ENCODE measurements at places on chromosomes 1 and 21.

DNA sequence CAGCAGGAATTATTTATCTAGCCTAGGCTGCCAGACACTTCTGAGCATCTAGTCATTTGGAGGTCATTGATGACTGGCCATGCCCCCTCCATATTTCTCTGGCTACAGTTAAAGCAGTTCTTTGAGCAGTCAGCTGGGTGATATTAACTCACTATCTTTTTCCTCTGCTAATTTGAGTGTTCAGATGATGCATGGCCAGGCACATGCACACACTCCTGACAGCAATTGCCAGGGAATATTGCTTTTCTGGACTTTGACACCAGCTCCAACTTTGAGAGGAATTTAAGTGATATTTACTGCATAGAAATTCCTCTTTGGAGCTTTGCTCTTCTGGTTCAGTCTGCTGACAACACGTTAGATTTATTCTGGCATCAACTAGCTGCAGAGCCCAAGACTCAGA, 52.6 kb downstream of the CD247 start:
- H3K27ac ChIP-seq, result no peak overlapping the region
- no peak overlapping the region for H3K4me3 ChIP-seq
- H3K36me3 ChIP-seq, result no peaks in the 10 kb centered on the region
- no peak for DNase-seq

DNA sequence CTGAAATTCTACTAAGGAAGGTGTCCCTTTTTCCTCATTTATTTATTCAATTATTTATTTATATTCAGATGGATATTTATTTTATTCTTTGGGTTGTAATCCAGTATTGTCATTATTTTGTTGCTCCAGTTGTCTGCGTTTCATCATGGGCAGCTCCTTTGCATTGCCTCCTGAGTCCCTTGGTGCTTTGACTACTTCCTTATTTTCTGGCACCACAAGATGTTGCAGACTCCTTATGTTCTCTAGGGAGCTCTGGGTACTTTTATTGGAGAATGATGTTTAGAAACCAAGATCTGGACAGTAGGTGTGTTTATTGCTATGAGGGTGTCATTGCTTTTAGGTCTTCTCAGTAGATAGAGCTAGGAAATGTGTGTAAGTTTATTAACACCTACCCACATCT, 59.9 kb upstream of the ERRFI1 start:
- H3K36me3 ChIP-seq, result no peaks in the 10 kb centered on the region
- no peaks in the 10 kb centered on the region for H3K4me1 ChIP-seq
- DNase-seq, result no peak
- H3K27ac ChIP-seq, result no peak overlapping the region

GRCh38 chr1:57296726-57297250, 127.1 kb downstream of the DAB1 start:
- DNase-seq, result no peak
- no peak overlapping the region for H3K4me3 ChIP-seq
- no peak overlapping the region for H3K27ac ChIP-seq
- H3K27me3 ChIP-seq, result no peaks in the 10 kb centered on the region
- no peaks in the 10 kb centered on the region for H3K36me3 ChIP-seq

DNA sequence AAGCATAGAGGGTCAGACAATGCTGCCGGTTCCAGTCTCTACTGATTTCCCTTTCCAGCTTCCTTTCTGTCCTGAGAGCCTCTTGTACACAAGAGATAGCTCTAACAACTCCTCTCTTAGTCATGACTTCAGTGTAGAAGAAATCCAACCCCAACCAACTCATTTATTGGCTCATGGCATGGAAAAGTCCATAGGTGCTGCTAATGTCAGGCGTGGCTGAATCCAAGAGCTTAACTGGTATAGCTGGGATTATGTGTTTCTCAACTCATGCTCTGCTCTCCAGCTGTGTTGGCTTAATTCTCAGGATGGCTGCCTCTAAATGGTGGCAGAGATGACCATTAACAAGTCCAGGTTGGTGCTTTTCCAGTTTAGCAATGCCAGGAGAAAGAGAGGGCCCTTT, 12.4 kb upstream of the THRAP3 start:
- peaks cover 15% of the 10 kb centered on the region for H3K4me1 ChIP-seq
- no peak for DNase-seq
- no peak overlapping the region for H3K4me3 ChIP-seq
- no peaks in the 10 kb centered on the region for H3K27me3 ChIP-seq
- H3K36me3 ChIP-seq, result no peaks in the 10 kb centered on the region

- H3K27me3 ChIP-seq, result no peaks in the 10 kb centered on the region
- H3K27ac ChIP-seq, result no peak overlapping the region
- peaks cover 12% of the 10 kb centered on the region for H3K4me1 ChIP-seq
- no peak for DNase-seq
Measured at GRCh38 chr1:168535536-168535935, 8.3 kb downstream of the XCL2 start.

GRCh38 chr1:102776071-102776470, 332.3 kb downstream of the COL11A1 start:
- no peaks in the 10 kb centered on the region for H3K36me3 ChIP-seq
- no peak overlapping the region for H3K4me3 ChIP-seq
- no peak for DNase-seq
- H3K27me3 ChIP-seq, result no peaks in the 10 kb centered on the region

DNA sequence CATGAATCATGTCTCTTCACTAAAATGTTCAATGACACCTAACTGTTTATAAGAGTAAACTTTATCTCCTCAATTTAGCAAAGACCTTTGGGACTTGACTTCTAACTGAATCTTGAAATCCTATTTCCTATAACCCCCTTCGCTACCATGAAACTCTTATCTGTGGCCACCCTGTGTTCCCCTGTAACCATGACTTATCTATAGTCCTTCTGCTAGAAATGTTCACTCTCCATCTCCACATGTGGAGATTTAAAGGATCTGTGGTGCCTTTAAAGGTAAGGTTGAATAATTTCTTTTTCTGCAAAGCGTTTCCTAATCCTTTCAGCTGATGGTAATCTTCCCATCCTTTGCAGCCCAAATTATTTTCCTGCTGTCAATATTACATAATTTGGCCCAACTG, 436.3 kb upstream of the RUNX1 start:
- peaks cover 19% of the 10 kb centered on the region for H3K27me3 ChIP-seq
- no peak for DNase-seq
- no peaks in the 10 kb centered on the region for H3K36me3 ChIP-seq
- no peak overlapping the region for H3K27ac ChIP-seq

DNA sequence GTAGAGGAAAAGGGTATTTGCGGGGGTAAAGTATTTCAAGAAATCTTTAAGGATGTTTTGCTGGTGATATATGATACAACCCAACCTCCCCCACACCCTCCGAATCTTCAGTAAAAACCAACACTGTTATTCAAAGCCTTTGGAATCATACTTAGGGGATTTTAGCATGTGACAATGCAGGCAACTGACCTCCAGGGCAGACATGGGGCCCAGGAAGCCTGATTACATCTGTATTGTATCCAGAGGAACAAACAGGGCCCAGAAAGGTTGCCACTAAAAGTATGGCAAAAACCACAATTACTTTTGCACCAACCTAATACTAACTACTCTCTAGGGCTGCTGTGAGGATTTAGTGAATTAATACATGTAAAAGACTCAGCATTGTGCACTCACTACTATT, 43.9 kb upstream of the CNN3 start:
- DNase-seq, result no peak
- H3K27ac ChIP-seq, result no peak overlapping the region
- no peaks in the 10 kb centered on the region for H3K4me1 ChIP-seq
- H3K27me3 ChIP-seq, result no peaks in the 10 kb centered on the region
- no peak overlapping the region for H3K4me3 ChIP-seq
- H3K36me3 ChIP-seq, result no peaks in the 10 kb centered on the region

GRCh38 chr1:228445843-228446650, 29.4 kb upstream of the TRIM17 start:
- peak overlapping the region; percentile 75 for H3K4me3 ChIP-seq
- no peak for DNase-seq
- no peak overlapping the region for H3K27ac ChIP-seq
- H3K27me3 ChIP-seq, result peaks cover 65% of the 10 kb centered on the region
- no peaks in the 10 kb centered on the region for H3K36me3 ChIP-seq

DNA sequence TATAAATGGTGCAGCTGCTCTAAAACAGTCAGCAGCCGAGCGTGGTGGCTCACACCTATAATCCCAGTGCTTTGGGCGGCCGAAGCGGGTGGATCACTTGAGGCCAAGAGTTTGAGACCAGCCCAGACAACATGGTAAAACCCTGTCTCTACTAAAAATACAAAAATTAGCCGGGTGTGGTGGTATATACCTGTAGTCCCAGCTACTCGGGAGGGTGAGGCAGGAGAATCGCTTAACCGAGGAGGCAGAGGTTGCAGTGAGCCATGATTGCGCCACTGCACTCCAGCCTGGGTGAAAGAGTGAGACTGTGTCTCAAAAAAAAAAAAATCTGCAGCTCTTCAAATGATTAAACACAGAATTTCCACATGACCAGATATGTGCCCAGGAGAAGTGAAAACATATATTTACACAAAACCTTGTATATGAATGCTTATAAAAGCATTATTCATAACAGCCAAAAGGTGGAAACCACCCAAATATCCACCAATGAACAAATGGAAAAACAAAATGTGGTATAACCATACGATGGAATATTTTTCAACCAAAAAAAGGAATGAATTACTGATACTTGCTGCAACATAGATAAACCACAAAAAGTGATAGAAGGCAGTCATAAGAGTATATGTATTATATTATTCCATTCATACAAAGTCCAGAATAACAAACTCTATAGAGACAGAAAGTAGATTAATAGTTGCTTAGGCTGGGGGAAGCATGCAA, 14.1 kb downstream of the EPS15 start:
- H3K4me3 ChIP-seq, result peak overlapping the region; percentile 63
- H3K36me3 ChIP-seq, result peaks cover 37% of the 10 kb centered on the region
- H3K4me1 ChIP-seq, result peaks cover 89% of the 10 kb centered on the region
- peak; percentile 21 for DNase-seq
- no peaks in the 10 kb centered on the region for H3K27me3 ChIP-seq

DNA sequence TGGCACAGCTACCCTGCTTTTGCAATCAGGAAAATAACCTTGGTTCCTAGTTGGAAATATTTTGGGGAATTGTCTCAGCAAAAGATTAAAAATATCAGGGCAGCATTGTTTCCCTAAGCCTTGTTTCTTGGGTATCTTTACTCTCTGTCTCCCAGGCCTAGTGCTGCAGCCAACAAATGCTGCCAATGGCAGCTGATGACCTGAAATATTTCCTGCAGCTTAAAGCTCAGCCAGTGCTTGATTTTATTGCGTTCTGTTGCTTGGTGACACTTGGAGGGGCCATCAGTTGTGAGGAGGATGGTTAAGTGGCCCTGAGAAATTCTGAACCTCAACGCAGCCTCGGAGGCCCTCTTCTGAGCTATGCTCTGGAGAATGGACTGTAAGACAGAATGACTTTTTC, 59.4 kb upstream of the B3GALT5 start:
- H3K4me3 ChIP-seq, result no peak overlapping the region
- no peaks in the 10 kb centered on the region for H3K27me3 ChIP-seq
- no peak for DNase-seq
- no peak overlapping the region for H3K27ac ChIP-seq
- no peaks in the 10 kb centered on the region for H3K36me3 ChIP-seq
- no peaks in the 10 kb centered on the region for H3K4me1 ChIP-seq

DNA sequence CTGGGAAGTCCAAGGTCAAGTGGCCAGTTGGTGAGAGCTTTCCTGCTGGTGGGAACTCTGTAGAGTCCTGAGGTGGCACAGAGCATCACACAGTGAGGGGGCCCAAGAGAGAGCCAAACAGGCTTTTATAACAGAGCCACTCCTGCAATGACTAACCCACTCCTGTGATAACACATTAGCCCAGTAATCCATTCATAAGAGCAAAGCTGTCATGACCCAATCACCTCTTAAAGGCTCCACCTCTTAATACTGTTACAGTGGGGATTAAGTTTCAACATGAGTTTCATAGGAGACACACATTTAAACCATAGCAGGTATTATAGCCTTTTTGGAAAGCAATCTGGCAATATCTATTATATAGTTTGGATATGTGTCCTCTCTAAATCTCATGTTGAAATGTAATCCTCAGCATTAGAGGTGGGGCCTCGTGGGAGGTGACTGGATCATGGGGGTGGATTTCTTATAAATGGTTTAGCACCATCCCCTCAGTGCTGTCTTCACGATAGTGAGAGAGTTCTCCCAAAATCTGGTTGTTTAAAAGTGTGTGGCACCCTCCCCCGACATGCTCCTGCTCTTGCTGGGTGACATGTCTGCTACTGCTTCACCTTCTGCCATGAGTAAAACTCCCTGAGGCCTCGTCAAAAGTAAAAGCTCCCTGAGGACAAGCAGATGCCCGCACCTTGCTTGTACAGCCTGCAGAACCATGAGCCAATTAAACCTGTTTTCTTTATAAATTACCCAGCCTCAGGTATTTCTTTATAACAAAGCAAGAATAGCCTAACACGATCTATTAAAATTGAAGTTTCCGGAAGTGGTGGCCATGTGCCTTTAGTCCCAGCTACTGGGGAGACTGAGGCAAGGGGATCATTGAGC, 64.5 kb downstream of the CD58 start:
- H3K36me3 ChIP-seq, result peaks cover 19% of the 10 kb centered on the region
- DNase-seq, result no peak

DNA sequence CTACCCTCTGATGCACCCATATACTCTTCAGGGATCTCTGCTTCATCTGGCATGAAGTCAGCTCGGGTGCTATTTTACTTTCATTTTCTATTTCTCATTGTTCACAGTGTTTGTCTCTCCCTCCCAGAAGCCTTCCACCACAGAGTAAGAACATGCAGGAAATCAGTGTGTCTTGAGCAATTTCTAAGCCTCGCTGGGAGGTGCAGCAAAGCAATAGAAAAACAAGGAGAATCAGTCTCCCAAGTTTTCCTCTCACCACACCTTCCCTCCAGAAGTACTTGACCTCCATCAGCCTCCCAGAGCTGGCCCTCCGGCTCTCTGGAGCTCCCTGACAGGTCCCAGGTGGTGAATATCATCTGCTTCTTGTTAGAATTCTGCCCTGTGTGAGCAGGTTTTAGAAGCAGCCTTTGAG, 594.7 kb upstream of the CAMK1G start:
- DNase-seq, result no peak
- no peak overlapping the region for H3K27ac ChIP-seq
- peaks cover 9% of the 10 kb centered on the region for H3K4me1 ChIP-seq

DNA sequence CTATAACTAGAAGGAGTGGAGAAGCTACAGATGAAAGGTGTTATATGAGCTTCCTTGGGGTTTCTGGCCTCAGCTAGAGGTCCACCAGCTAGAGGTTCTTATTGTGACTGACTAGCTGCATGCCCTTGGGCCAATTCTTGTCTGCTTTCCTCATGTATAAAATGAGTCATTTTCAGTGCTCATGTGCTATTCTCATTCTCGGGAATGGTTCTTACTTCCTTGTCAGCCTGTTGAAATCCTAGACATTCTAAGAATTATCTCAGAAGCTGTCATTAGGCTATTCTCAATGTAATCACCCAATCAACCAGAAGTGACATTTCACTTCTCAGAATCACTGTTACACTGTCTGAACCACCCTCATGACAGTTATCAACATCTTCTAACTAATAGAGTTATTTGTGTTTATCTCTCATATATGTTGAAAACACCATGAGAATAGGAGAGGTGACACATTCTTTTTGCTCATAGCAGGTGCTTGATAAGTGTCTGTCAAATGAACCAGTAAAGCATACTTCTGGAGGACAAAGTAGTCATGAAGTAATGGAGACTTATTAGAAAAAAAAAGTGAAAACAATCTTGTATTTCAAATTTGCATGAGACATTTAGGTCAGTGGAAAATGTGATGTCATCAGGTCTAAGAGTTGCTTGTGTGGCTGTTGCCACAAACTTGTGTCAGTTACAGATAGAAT, 122.8 kb upstream of the IVNS1ABP start:
- H3K4me1 ChIP-seq, result peaks cover 3% of the 10 kb centered on the region
- no peak for DNase-seq
- no peaks in the 10 kb centered on the region for H3K27me3 ChIP-seq
- H3K27ac ChIP-seq, result no peak overlapping the region
- H3K4me3 ChIP-seq, result no peak overlapping the region

Data from activated B cell treated with CpG ODN at 0.5 μM for 24 hours (primary cell).